ENCODE measurements at places on chromosomes 7 and 10. TPM values are rescaled to one million over a fixed set of nuclear protein-coding genes. Genes with fewer than 3 reads are reported as not detected.

Gene ENO4
- not detected for total RNA-seq

Gene NUTM2B
- not detected for total RNA-seq

Gene SPDYE18
- 0.23 TPM for total RNA-seq

Gene ELAPOR2
- 1.9 TPM for total RNA-seq

Gene MOSPD3
- total RNA-seq: 12.1 TPM

Gene CRHR2
- total RNA-seq: not detected

Gene OPN1SW
- total RNA-seq: not detected

Gene SPDYE9
- not detected for total RNA-seq

Gene PKD1L1
- under 0.01 TPM for total RNA-seq

Gene PRSS2
- total RNA-seq: not detected

Gene TRIM73
- total RNA-seq: 0.14 TPM

Gene ADRA2A
- not detected for total RNA-seq

Gene CALHM1
- total RNA-seq: not detected

Gene HIBADH
- total RNA-seq: 43.0 TPM

Gene TEX36
- not detected for total RNA-seq

Gene KAZALD1
- total RNA-seq: 4.5 TPM

Gene CALML5
- total RNA-seq: not detected

Gene ZCCHC24
- 4.7 TPM for total RNA-seq

Gene GIMAP6
- total RNA-seq: not detected

Gene AQP1
- total RNA-seq: 0.72 TPM

Gene PIP
- not detected for total RNA-seq

Gene VENTX
- not detected for total RNA-seq

Gene DUS4L
- 14.2 TPM for total RNA-seq

Gene TRDMT1
- total RNA-seq: 4.6 TPM

Gene TAS2R38
- total RNA-seq: not detected

Gene CPVL
- 31.3 TPM for total RNA-seq

Gene TET1
- total RNA-seq: 0.52 TPM

Gene SPDYE6
- not detected for total RNA-seq

Gene ZNF727
- not detected for total RNA-seq

Gene TSPAN13
- 21.7 TPM for total RNA-seq
